ENCODE measurements at places on chromosomes 4 and X. TPM values are rescaled to one million over a fixed set of nuclear protein-coding genes. Genes with fewer than 3 reads are reported as not detected.

Gene NLGN4X
- 4.2 TPM for total RNA-seq

Gene LRP2BP
- 0.72 TPM for total RNA-seq

DNA sequence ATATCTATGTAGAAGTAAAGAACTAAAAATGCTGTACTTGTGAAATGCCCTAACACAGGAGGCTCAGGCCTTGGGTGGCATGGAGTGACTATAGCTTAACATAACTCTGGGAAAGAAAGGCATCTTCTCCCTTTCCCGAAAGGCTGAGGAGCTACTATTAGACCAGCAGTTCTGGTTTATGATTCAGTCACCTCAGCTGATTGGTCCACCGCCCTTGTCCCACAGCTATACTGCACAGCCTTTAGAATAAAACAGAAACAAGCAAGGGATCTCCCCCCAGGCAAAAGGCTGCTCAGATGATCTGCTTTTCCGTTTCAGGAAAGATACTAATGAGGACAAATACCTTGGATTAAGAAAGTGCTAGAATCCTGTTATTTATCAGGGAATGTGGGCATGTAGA, 171.3 kb downstream of the SNCA start:
- no peak for DNase-seq

DNA sequence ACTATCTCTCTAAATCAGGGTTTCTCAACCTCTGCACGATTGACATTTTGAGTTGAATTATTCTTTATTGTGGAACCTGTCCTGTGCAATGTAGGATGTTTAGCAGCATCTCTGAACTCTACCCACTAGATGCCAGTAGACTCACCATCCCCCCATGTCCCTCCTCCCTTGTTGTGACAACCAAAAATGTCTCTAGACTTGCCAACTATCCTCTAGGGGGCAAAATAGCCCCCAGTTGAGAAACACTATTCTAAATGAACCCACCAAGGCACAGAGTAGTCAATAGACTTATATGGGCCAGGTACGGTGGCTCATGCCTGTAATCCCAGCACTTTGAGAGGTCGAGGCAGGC, 49.1 kb upstream of the GAB1 start:
- no peak for DNase-seq

Gene UGT2B10
- total RNA-seq = not detected

- no peak for DNase-seq
Measured at GRCh38 chr4:18524667-18525066, 503.1 kb upstream of the LCORL start.

DNA sequence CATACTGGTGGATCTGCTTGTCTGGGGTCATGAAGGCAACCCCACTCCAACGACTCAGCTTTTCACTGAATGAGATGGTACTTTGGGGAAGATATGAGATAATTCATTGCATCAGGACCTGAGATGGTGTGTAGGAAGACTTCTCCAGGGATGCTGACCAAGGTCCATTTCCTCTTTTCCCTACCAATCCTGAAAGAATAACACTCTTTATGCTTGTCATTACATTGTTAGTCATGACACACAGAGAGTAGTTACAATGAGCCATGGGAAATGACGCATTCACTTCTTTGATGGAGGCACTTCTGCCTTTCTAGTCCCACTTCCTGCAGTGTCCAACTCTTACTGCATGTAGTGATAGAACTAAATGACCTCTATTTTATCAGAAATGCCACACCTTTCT, 58.6 kb downstream of the AREG start:
- no peak for DNase-seq

- no peak for DNase-seq
Measured at GRCh38 chr4:150280081-150280895, 202.0 kb downstream of the DCLK2 start.

GRCh38 chr4:187232196-187232595, 508.5 kb upstream of the FAT1 start:
- no peak for DNase-seq

- DNase-seq = no peak
Measured at GRCh38 chrX:24169211-24169610, 19.7 kb downstream of the ZFX start.

- DNase-seq = no peak
Measured at GRCh38 chr4:174627473-174627872, 105.2 kb upstream of the HPGD start.

GRCh38 chrX:21657318-21658151, 595 bp downstream of the KLHL34 start:
- DNase-seq = peak; percentile 40

Gene UNC5C
- 6.7 TPM for total RNA-seq

DNA sequence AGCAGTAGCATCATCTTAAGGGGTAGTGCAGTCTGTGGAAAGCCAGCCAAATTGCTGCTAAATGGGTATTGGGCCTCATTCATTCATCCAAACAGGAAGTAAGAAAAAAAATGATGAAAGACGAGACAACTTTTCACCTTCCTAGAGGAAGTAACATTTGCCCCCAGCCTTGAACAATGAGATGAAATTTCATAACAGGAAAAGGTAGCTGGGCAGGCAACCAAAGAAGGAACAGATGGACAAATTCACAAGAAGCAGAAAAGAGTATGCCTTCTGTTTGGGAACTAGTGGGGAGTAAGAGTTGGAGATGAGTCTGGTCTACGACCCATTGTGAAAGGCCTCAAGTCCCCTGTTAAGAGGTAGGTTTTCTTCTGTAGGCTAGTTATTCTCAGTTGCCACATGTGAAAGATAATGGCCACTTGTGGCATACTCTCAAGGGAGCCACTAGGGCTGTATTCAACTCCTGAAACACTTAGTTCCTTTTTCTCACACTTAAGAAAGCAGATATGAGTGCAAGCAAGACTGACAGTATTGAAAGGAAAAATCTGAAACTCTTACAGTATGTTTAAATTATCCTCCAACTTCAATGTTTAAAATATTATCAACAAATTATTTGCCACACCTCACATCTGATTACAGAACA, 190.4 kb downstream of the AR start:
- DNase-seq = no peak

DNA sequence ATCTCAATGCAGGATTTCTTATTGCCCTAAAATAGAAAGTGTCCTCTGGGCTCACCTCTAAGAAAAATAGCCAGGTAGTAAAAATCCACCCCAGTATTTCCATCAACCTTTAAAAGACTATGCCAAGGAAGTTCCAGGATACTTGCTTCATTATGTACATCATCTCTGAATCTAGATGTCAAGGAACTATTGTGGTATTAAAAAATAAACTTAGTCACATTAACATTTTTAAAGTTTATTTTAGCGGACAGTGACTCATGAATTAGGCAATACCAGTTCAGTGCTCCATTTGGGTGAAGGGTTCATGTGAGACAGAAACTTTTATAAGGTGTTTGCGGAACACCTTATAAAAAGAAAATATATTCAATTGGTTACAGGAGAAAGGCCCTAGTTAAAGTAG, 209.2 kb downstream of the ADAM29 start:
- no peak for DNase-seq

DNA sequence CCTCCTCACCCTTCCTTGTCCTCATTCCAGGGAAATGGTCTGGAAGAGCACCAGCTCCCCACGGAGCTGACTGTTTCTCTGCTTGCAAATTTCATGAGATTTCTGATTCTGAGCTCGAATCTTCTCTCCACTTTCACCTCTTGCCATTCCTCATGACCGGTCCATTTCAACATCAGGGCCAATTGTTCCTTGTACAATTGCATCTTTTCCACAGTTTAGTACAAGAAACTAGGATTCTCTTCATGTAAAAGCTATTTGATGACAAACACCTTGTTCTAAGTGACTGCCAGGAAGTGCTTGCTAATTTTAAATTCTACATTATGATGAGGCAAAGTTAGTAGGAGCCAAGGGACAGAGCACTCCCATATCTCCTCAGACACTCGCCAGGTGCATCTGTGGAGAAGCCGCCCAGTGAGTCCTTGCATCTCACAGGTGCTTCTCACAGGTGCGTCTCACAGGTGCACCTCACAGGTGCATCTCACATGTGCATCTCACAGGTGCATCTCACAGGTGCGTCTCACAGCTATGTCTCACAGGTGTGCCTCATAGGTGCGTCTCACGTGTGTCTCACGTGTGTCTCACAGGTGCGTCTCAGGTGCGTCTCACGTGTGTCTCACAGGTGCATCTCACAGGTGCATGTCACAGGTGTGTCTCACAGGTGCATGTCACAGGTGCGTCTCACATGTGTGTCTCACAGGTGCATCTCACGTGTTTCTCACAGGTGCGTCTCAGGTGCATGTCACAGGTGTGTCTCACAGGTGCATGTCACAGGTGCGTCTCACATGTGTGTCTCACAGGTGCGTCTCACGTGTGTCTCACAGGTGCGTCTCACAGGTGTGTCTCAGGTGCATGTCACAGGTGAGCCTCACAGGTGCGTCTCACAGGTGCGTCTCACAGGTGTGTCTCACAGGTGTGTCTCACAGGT, 3.0 kb upstream of the PDE6B start:
- DNase-seq = no peak

Gene FSTL5
- 0.12 TPM for total RNA-seq

DNA sequence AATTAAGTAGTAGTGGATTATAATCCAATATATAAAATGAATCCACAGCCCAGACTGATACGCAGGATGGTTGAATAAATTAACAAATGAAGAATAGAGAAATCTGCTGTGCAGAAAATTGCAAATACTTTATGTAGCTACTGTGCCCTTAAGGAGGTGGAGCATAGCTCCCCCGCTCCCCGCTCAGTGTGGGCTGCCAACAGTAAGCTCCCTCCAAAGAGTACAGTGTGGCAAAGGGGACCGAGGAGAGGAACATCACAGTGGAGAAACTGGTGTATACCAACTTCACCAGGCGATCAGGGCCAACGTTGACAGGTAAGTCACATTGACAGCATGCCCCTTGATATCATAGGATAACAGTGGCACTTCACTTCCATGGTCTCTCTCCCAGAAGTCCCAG, 57.9 kb upstream of the CLDN34 start:
- DNase-seq = no peak

- peak; percentile 54 for DNase-seq
Measured at GRCh38 chrX:39398963-39399261, 597.7 kb downstream of the MID1IP1 start.

Gene RHOXF2
- not detected for total RNA-seq

Gene MAGEC1
- not detected for total RNA-seq

- DNase-seq = no peak
Measured at GRCh38 chr4:89434364-89434988, 126.9 kb upstream of the GPRIN3 start.

DNA sequence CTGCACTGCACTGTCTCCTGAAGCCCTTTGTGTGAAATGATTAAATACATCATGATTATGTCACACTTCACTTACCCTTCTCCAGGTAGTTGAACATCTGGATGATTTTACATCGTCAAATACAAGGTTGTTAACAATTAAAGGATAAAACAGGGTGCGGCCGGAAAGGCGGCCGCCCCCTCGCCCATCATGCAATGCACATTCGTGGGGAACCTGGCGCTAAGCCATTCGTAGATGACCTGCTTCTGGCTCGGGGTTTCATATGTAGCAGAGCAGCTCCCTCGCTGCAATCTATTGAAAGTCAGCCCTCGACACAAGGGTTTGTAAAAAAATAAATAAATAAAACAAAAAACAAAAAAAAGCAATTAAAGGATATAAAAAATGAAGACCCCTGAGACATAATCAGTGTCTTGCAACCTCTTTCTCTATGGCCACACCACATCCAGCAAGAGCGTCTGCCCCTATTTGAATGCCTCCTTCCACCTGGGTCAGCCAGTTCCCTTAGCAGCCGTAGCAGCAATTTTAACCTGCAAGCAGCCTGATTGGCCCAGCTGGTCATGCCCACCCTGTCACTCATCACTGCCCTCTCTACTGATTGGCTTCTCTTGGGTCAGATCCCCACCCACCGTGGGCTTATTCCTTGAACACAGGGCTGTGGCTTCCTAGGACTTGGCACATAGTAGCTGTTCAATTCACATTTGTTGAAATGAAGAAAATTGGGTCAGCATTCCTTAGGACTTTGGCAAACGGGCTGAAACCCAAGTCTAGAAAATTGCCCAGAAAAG, 147.8 kb upstream of the PSAPL1 start:
- DNase-seq = no peak

Gene SYNPO2
- total RNA-seq = 38.9 TPM

Gene L1CAM
- total RNA-seq = 1.2 TPM

GRCh38 chr4:94488670-94489069, 36.9 kb downstream of the PDLIM5 start:
- no peak for DNase-seq

GRCh38 chrX:107729558-107730297, 45.9 kb downstream of the TSC22D3 start:
- DNase-seq = no peak

GRCh38 chrX:151398346-151398745, 1.3 kb downstream of the VMA21 start:
- DNase-seq = no peak

DNA sequence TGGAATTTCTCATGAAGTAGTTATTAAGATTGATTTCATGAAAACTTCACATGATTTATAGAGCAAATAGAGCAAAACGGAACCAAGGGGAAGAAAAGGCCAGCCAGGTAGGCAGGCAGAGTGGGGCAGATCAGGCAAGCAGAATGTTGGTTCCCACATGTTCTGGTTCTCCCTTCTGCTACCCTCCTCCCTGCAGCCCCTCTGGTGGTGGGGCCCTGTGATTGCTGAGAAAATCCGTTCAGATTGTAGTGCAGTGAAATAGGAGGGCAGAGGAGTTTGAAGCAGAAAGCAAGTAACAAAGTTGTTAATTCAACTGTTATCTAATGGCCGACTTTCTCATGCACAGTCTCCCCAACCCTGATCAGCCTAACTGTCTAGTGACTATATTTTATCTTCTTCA, 185.3 kb downstream of the MID1IP1 start:
- no peak for DNase-seq

Gene IGSF1
- not detected for total RNA-seq

DNA sequence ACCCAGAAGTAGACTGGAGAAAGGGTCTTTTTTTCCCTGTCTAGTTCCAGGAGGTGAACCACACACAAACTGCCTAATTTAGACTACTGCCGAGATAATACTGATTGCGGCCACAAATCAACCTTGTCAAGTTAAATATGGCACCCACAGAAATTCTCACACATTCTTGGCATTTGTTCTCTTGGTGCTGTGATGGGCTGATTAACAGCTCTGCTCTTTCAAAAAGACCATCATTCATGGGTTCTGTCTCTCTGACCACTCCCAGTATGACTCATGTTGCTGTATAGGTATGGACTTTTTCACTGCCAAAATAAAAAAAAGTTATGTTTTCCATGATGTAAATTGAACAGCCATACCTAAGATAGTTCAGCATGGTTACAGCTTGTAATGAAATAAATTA, 1003.5 kb upstream of the LCORL start:
- DNase-seq = no peak

GRCh38 chrX:39149761-39150160, 348.5 kb downstream of the MID1IP1 start:
- DNase-seq = peak; percentile 87

GRCh38 chrX:9327086-9327746, 137.6 kb upstream of the TBL1X start:
- no peak for DNase-seq
